ENCODE measurements at places on chromosomes 6 and 20. TPM values are rescaled to one million over a fixed set of nuclear protein-coding genes. Genes with fewer than 3 reads are reported as not detected.

DNA sequence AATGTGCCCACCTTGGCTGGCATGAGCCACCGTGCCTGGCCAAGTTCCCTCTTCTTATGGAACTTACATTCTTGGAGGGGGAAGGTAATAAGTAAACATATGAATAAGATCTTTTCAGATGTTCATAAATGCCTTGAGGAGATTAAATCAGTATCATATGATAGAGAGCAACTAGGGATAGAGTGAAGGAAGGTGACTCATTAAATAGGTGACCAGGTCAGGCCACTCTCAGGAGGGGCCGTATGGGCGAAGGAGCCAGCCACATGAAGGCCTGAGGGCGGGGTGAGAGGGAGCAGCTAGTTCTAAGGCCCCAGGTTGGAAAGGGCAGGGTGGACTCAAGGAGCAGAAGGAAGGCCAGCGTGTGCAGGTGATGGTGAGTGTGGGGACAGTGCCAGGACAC, 91.1 kb downstream of the UST start:
- no peaks in the 10 kb centered on the region for H3K27me3 ChIP-seq
- no peak overlapping the region for H3K4me3 ChIP-seq
- no peak overlapping the region for H3K27ac ChIP-seq
- no peaks in the 10 kb centered on the region for H3K36me3 ChIP-seq
- no peak for DNase-seq
- peaks cover 19% of the 10 kb centered on the region for H3K4me1 ChIP-seq

DNA sequence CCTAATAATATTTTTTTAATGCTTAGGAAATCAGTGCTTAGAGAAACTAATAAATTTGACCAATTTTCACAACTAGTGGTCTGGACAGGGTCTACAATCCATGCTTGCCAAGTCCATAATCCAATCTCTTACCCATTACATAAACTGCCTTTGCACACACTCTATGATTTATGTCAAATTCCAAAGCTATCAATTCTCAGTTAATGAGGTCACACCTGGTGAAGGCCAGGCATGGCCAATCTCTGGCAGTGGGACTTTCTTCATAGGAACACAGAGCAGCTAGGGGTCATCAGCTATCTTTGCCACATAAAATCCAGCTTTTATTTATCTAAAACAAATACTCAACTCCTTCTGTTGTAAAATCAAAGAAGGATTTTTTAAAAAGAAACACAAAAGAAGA, 21.2 kb downstream of the PAK5 start:
- no peak overlapping the region for H3K27ac ChIP-seq
- H3K27me3 ChIP-seq, result no peaks in the 10 kb centered on the region
- no peaks in the 10 kb centered on the region for H3K36me3 ChIP-seq
- no peak for DNase-seq
- no peak overlapping the region for H3K4me3 ChIP-seq
- H3K4me1 ChIP-seq, result no peaks in the 10 kb centered on the region

DNA sequence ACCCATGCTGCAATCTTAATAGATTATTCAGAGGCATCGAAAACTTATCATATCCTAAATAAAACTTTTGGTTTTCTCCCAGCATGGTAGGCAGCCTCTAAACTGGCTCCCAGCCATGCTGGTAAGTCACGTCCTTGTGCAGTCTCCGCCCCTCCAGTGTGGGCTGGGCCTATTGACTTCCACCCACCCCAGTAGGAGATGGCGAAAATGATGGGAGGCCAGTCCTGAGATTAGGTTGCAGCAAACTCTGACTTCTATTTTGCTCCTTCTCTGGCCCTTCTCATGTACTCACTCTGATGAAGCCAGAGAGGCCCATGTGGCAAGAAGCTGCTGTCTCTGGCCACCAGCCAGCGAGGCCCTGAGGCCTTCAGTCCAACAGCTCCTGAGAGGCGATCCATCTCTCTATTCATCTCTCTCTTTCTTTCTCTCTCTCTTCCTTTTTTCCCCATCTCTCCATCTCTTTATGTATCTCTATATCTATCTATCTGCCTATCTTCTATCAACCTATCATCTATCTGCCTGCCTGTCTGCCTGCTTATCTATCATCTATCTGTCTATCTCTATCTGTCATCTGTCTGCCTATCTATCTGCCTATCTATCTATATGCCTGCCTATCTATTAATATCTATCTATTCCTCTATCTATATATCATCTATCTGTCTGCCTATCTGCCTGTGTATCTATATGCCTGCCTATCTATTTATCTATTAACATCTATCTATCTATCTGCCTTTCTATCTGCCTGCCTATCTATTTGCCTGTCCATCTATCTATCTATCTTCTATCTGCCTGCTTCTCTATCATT, 52.7 kb upstream of the STX16 start:
- H3K36me3 ChIP-seq, result no peaks in the 10 kb centered on the region
- no peak for DNase-seq
- H3K4me3 ChIP-seq, result no peak overlapping the region
- H3K27ac ChIP-seq, result no peak overlapping the region

DNA sequence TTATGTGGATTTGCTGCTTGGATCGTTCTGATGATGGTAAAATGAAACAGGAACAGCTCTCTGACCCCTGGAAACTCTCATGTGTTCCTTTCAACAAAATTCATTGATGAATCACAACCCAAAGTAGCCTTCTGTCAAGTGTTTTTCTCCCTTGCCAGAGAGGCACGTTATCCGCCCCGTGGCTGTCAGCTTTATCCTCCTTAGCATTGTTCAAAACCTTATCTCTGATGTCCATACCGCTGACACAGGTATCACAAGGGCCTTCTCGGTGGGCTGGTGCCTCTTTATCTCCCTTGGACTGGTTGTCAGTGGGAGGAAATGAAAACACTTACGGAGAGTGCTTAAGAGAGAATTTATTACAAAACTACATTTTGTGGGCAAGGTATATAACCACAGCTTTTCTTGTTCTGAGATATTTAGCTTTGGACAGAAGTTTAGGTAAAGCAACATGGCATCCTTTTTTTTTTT, 84.9 kb downstream of the TIAM2 start:
- H3K36me3 ChIP-seq, result no peaks in the 10 kb centered on the region
- peaks cover 29% of the 10 kb centered on the region for H3K4me1 ChIP-seq
- H3K27ac ChIP-seq, result no peak overlapping the region
- H3K4me3 ChIP-seq, result no peak overlapping the region

GRCh38 chr6:149218471-149218870, 99.0 kb upstream of the TAB2 start:
- peaks cover 39% of the 10 kb centered on the region for H3K4me1 ChIP-seq
- H3K27me3 ChIP-seq, result no peaks in the 10 kb centered on the region
- no peak overlapping the region for H3K4me3 ChIP-seq
- peaks cover 38% of the 10 kb centered on the region for H3K36me3 ChIP-seq
- no peak for DNase-seq

DNA sequence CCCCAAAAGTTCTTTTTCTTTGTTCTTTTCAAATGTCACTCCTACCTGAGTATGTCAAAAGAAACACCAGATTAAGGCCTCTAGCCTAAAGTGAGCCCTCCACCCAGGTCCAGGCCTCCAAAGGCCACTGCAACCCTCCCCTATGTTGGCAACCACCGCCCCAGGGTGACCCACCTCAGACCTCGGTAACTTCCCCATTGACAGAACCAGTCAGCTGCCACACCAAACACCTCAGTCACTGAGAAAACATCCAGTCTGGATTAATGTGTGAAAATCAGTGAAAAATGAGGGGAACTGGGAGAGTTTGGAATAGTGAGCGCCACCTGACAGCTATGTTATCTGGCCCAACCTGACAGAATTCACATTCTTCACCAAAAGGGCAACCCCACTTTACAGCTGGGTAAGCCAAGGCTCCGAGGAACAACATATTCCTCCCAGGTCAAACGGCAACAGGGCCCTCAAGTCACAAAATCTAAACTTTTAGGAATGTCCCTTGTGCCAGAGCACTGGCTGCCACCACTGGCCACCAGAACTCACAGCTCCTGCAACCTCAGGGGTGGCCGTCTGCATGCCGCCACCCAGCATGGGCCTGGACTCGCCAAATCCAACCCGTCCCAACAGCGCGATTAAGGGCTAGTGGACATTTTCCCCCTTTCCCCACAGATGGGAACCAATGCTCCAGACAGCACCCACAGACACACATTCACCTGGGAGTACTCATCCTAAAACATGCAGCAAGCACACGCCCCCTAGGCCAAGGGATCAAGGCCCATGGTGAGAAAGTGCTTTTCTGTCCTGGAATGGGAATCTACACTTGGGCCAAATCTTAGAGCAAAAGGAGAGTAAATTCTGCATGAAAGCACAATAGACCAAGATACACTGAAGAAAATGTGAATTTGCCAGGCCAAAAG, 4.8 kb downstream of the TAF4 start:
- H3K4me3 ChIP-seq, result no peak overlapping the region
- H3K27ac ChIP-seq, result no peak overlapping the region
- no peak for DNase-seq
- H3K4me1 ChIP-seq, result peaks cover 20% of the 10 kb centered on the region
- H3K36me3 ChIP-seq, result peaks cover 17% of the 10 kb centered on the region
- no peaks in the 10 kb centered on the region for H3K27me3 ChIP-seq

DNA sequence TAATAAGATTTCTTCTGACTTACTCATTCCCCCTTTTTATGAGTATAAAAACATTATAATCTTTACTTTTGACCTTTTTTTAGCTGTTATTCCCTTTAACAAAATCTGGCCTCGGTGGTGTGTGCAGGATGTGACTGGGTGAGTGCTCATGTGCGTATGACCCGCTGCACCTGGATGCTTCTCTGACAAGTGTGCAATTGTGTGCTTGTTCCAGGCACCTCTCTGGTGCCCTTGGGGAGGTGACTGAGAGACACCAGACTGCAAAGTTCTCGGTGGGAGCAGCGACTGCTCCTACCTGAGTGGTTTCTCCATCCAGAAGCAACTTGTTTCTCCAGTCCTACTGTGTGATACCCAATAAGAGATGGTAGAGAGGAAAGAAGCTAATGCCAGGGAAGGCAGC, 65.0 kb downstream of the ISM1 start:
- H3K4me1 ChIP-seq, result no peaks in the 10 kb centered on the region

GRCh38 chr6:130742131-130742681, 85.0 kb upstream of the SMLR1 start:
- H3K27ac ChIP-seq, result no peak overlapping the region
- DNase-seq, result no peak
- no peak overlapping the region for H3K4me3 ChIP-seq
- peaks cover 8% of the 10 kb centered on the region for H3K27me3 ChIP-seq
- no peaks in the 10 kb centered on the region for H3K36me3 ChIP-seq
- peaks cover 4% of the 10 kb centered on the region for H3K4me1 ChIP-seq

Gene TMEM217
- total RNA-seq, result 2.1 TPM

Gene HRH3
- not detected for total RNA-seq

Gene NNAT
- total RNA-seq, result not detected

All from activated CD4-positive, alpha-beta memory T cell treated with anti-CD3 and anti-CD28 coated beads, Interleukin-2, amount 10 ng/mL, durations not matched to agents 7 days and 5 days (primary cell).